ENCODE measurements at places on chromosomes 3 and 15.

GRCh38 chr3:153752405-153753027, 368.7 kb upstream of the ARHGEF26 start:
- no peak for DNase-seq

DNA sequence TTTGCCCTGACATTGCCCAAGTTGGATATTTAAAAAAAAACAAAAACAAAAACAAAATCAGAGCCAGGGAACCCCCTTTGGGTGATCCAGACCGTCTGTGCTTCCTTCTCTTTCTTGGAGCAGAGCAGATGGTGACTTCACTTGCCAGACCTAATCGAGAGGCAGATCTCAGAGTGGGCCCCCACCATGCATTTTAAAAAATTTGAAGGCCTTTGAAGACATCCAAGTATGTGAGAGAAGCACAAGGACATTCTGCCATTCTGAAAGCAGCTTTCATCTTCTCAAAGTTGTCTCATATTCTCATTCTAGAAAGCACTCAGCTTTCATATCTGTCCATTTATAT, 93.3 kb downstream of the SV2B start:
- DNase-seq = no peak

DNA sequence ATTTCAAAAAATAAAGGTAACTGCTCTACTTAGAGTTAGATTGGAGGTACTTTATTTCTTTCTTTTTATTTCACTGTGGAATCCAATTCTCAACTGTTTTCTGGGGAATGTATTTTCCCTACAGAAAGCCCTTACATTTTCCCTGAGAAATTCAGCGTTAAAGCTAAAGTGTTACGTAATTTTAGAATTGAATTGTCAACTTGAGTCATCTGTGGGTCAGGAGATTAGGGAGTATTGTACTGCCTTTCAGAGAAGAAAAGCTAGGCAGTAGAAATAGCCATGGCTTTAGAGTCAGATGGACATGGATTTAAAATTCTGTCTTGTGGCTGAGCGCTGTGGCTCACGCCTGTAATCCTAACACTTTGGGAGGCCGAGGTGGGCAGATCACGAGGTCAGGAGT, 728.6 kb downstream of the ROBO1 start:
- no peak for DNase-seq

DNA sequence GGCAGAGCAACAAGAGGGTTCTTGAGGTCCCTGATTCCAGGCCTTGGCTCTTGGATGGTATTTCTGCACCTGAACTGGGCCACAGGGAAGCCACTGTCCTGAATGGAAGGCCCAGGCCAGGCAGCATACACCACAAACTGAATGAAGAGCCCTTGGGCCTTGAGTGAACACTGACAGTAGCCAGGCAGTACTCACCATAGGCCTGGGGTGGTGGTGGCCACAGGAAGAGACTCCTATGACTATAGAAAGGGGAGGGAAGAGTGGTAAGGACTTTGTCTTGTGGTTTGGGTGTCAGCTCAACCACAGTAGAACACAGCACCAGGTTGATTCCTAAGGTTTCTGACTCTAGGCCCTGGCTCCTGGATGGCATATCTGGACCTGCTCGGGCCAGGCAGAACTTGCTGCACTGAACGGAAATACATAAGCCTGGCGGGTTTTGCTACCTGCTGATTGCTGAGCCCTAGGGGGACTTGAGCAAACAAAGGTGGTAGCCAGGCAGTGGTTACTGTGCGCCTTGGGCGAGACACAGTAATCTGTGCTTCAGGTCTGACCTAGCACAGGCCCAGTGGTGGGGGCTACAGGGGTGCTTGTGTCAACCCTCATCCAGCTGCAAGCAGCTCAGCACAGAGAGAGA, 241.4 kb downstream of the ISL2 start:
- no peak for DNase-seq

DNA sequence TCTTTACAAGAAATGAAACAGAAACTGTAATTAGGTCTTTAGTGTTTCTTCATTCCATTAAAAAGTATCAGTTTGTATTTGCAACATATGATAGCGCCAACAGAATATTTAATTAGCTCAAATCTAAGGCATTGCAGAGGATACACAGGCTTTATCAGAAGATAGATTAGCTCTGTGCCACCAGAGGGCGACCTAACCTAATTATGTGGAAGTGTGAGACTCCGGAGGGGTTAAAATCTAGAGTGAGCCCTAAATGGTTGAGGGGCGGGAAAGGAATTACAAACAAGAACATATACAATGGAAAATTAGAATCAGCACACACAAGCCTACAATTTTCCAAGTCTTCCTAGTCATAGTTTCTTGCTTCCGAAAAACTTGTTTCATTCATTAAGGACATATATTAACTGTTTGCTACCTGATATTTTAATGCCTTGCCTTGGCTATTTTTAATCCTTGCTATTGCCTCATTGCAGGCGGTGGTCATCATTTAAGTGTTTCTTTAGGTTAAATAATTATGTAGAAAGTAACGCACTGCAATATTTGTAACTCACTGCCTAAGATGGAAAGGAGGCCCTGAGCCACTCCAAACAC, 18.0 kb upstream of the RYR3 start:
- DNase-seq = no peak

DNA sequence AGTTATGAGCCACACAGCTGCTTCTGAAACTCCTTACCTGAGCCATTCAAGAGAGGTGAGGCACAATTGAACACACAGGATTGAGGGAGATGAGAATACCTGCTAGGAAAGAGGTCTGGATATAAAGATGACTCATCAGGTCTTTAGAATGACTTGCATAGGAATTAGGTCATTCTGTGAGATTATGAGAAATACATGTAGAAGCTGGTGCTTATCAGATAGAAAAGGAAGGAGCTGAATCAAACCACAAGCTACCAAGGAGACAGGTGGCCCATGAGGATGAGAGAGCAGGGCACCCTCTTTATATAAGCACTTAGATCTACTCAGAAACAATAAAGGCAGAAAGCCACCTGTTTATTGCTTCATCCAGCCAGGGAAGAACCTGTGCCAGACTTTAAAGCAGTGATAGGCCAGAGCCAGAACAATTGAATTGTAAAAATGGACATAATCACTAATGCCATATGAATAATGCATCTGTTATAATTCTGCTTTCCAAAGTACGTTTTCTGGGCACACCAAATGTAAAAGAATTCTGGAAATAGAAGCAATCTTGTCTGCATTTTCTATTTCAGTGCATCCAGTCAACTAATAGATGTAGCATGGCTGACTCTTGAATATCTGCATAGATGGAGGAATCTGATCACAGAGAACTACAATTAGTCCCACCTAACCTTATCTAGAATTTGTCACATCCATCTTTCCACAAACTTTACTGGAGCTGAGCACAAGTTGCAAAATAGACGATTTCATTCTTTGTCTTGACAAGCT, 74.9 kb downstream of the PIK3R4 start:
- no peak for DNase-seq

DNA sequence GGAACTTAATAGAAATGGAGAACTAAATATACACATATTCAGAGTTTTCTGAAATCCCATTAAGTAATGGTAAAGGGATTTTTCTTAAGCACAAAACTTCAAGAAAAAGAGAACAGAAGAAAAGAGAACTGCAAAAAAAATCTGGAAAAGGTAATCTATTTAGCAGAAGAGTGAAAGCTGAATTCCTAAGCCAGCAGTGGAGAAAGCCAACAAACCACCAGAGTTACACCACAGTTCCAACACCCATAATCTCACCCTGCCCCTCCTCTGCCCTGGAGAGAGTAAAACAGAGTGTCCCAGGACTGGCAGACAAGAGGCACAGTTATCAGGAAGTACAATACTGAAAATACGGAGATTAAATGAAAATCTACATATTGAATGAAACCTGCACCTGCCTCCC, 29.4 kb downstream of the TP53BP1 start:
- DNase-seq = no peak
